ENCODE measurements at places on chromosomes 4 and X.

GRCh38 chr4:9771034-9771433 is 10.4 kb upstream of the DRD5 start:
- DNase-seq, result no peak

DNA sequence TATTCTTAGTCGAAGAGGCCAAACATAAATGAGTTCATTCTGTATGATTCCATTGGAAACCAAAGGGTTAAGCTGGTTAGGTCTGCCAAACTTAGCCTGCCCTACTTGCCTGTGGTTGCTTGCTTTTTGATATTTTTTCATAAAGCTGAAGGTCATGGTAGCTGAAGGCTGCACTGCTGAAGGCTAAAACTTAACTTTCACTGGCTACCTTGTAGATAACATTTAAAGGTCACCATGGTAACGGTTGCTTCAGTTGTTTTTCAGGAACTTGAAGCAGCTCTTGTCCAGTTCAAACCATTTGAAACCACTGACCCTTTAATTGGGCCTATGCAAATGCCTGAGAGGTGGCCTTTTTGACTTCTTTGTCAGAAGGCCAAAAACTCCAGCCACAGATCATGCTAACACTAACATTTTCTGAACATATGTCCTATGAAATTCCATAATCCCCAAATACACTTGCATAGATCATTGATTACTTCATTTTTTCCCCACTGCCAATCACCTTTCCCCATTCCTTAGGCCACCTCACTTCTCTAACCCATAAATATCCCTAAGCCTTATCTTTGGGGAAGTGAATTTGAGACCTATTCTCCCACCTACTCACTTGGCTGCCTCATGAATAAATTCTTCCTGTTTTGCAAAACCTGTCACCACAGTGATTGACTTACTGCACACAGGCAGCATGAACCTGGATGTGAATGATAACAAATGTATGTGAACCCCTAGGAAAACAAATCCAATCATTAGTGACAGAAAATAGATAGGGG is 10.7 kb upstream of the SMIM10L2A start:
- DNase-seq, result no peak

DNA sequence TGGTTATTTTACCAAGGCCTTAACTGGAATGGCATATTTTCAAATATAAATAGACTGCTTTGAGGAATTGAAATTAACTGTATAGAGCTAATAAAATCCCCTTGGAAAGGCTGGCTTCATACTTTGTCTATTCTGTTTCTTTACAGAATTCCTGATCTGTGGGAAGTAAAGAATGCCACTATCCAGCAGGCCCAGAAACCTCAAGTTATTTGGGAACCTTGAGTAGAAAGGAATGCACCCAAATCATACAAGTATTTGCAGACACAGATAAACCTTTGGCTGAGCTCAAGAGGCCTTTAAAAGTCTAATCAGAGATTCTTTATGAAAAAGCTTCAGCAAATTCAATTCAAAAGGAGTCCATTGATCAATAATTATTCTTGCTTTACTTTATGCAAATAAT is 975.7 kb upstream of the PABPC4L start:
- no peak for DNase-seq

DNA sequence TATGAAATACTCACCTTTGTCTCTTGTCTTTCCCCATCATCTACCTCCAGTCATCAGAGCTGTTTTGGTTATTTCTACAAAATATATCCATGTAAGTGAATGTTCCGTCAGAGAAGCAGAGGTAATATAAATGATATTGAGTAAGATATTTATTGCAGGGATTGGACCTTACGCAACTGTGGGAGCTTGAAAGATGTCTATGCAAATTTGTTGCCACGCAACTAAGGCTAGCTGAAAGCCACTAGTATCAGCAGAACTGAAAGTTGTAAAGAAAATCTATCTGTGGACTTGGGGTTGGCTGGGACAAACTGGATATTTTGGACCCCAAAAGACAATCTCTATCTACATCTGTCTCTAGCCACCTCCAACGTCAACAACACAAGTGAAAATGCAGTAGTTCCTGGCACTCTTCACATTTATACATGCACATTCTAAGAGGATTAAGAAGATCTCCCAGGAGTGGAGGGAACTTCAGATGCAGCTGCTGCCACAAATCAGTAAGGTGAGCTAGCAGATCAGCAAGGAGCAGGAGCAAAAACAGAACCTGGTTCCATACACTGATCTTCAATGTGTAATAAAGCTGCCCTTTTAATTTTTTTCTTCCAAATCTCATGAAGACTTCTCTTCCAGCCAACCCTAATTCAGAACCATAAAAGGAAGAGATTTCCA is 8.5 kb upstream of the CCSER1 start:
- no peak for DNase-seq

DNA sequence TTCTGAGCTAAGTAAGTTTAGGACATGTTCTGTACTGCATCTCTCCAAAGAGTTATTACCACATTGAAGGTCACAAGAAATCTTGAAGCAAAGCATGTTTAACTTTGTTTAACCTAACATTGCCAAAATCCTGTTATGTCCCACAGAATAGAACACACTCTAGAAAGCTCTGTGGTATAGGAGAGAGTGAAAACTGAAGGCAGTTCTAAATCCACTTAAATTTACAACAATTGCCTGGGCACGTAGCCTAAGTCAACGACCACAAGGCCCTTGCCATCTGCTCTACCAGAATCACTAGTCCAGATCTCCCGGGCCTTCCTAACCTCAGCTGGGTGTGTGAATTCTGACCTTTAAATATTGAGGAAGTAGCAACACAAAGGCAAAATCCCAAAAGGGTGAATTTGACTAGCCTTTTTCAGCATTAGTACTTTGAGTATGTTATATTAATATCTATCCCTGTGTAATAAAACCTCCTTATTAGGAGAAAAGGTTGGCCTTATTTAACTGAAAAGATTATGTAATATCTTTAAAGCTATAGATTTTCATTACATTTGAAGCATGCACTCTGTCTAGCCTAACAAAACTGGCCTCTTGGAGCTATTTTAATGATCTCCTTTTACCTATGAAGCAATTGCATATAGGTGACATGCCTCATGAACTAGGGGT is 4.5 kb upstream of the MAML3 start:
- DNase-seq, result no peak

DNA sequence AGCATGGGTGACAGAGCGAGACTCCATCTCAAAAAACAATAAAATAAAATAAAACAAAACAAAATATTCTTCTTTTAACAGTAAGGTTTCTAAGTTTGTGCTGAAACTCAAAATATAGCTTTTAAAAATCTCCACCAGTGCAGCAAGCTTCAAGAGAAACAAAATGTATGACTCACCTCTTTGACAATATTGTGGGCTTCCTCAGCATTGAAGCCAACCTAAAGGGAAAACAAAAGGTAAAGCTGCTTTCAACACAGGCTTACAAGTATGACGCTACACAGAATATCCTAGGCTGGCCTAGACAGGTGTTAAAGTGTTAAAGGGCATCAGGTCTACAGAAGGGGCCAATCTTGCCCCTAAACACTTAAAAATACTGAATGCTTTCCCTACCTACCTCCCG is 1.2 kb downstream of the DYNLT3 start:
- DNase-seq, result no peak

- no peak for DNase-seq
Measured at GRCh38 chr4:69044247-69044646, 52.0 kb upstream of the UGT2B7 start.

DNA sequence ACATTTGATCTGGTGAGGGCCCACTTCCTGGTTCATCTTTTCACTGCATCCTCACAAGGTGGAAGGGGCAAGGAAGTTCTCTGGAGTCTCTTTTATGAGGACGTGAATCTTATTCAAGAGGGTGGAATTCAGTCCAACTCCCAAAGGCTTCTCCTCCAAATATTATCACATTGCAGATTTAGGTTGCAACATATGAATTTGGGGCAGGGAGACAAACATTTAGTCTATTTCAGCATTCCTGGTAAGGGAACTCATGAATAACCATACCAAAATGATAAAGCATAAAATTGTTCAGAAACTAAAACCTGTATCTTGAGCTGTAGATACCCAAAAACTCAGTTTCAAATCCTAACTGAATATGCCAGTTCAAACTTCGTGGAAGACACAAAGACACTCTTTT is 246.8 kb downstream of the QDPR start:
- DNase-seq, result no peak

DNA sequence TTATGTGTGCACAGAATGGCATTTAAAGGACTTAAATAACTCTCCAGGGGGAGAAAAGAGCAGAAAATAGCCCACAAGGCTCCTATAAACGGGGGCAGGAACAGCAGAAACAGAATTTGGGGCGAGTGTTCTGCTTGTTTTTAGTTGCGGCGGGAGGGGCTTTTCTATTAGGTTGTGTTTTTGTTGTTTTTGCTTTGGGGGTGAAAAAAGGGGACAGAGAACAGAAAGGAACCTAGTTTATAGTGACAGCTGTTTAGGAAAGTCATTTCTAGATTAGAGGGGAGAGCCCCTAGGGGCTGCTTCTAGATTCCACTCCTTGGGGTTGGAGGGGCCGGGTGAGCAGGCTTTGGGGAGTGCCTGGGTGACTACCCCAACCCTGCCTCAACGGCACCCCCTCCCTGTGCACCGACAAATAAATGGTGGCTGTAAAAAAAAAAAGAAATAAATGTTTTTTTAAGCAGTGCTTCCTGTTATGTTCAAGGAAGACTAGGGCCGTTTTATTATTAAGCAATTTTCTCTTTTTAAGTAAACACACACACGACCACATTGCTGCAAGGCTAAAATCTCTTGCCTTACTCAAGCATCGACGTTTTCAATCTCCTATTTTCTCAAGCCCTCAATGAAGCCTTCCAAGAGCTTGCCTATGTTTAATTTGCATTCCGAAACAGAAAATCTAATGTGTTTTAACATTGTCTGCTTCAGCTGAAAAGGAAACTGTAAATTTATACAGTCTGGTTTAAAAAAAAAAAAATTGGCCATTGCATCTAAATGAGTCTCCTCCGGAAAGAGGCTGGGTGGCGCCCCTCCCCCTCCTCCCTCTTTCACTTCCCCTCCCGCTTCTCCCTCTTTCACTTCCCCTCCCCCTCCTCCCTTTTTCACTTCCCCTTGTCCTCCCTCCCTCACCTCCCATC is 123.3 kb upstream of the TBL1X start:
- DNase-seq, result no peak

DNA sequence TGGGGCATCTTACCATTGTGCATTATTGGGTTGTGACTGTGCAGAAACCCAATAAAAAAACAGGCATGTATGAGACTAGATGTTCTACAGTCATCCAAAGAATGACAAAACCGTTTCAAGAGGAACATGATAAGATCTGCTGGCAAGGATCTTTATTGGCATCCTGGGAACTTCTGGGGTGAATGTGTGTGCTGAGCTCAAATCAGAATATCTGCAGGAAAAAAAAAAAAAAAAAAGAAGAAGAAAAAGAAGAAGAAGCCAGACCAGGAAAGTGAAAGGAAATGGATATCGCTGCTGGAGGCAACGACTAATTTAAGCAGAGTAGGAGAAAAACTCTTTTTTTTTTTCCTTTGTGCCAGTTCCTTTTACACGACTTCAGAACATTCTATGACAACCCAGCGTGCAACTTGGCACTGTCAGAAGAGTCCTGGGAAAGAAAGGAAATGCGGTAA is 484.2 kb upstream of the BOD1L1 start:
- no peak for DNase-seq

GRCh38 chr4:7812231-7812857 is 127.3 kb downstream of the AFAP1 start:
- no peak for DNase-seq

DNA sequence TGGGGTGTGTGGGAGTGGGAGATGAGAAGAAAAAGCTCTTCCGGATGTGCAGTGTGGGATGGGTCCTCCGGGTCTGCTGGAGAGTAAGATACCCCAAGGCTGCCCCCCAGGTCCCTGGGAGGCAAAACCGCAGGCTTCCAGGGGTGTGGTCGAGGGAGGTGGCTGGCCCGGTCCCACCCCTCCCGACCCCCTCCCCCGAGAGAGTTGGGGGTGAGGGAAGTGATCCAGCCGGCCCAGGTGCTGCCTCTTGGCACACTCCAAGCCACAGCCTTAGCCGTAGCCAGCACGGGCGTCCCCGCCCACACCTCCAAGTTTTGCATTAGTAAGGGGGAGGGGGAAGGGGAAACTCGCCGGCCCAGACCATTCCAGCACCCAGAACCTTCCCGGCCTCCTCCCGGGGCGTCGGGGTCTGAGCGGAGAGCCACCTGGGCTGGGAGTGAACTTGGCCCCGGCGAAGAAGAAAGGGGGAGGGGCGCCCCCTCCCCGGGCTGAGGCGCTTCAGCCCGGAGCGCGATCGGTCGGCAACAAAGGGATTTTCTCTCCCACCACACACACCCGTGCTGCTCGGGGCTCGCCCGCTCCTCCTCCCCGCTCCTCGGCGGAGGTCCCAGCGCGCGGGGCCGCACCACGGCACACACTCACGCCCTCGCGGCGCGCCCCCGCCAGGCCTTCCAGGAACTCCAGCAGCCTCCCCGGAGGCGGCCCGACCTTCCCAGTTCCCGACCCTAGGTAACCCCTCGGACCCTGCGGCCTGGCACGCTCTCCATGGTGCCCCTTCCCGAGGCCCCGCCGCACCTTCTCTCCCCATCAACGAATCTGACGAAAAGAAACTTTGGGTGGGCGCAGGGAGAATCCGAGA is 14.4 kb downstream of the BCOR start:
- DNase-seq, result no peak

DNA sequence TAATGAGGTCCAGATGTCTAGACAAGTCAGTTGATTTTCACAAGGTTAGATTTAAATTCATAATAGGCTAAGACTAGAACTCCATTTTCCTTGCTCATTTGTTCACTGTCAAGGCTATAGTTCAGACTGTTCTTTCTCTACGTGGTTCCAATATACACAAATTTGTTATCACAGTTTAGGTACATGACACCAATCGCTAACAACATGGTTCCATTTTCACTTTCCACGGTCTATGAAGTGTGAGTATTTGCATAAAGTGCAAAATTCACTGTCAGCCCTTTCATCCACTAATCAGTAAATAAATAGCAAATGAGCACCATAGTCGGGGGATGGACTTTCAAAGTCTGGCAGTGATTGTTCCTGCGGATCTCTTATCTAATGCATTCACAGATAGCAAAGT is 315.7 kb upstream of the SPOCK3 start:
- no peak for DNase-seq

DNA sequence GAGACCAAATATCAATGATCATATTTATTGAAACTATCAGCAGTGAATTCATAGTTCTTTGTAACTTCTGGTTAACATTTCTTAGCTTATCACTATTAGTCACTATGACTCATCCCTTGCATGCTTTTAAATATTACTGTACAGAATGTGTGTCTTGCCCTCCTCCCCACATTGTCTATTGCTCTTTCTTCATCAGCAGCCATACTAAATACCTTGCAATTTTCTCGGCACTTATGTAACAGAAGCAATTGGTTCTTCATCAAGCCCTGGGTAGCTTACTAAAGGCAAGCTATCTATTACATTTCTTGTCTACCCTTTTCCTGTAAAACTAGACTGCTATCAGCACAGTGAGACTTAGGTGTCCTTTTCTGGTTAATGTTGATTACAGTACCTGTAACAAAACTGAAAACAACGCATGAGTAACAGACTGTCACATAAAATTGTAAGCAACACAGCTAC is 8.2 kb downstream of the KLHL4 start:
- no peak for DNase-seq
